ENCODE measurements at places on chromosomes 11 and 22. TPM values are rescaled to one million over a fixed set of nuclear protein-coding genes. Genes with fewer than 3 reads are reported as not detected.

- no peak for DNase-seq
These were observed 6.0 kb downstream of the DENND6B start for GRCh38 chr22:50320671-50321325.

The SLC1A2 gene
- not detected for total RNA-seq

GRCh38 chr11:75668451-75669297, at the start of gene MAP6:
Gene MAP6 (minus strand): TSS chr11:75669038. CDS start chr11:75668369, 669 bp downstream.
- peak; percentile 21 for DNase-seq

DNA sequence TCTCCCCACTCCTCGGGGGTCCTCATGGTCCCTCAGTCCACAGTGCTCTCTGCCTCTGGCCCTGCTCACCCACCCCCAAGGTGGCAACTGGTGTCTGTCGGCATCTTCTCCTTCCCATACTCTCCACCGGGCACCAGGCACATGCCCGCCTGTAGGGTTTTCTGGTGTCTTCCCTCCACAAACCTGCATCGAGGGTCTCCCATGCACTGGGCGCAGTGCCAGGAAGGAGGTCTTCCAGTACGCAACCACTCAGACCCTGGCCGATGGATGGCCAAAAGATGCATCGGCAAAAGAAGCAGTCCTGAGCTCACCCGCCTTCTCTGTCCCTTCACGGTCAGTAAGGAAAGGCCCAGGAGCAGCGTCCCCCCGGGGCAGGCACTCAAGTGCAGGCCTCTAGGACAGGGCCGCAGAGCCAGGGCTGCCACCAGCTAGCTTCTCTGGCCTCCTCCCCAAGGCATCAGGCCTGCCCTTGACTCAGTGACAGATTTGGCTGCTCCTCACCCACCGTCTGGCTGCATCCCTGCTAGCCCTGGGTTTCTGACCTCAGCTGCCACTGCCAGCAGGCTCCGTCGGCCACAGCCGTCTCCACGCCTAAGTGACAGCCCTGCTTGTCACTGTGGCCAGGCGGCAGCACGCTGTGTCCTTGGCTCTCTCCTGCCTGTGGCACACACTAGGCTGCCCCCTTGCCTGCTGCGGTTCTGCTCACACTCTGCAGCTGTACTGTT, 32.1 kb upstream of the IGSF9B start:
- no peak for DNase-seq

- DNase-seq, result no peak
These were observed 44.4 kb upstream of the CARD18 start for GRCh38 chr11:105183987-105184386.

The TTLL1 gene
- 11.2 TPM for total RNA-seq

The CLCF1 gene
- total RNA-seq, result 5.8 TPM

The LRRC32 gene
- total RNA-seq, result 117 TPM

DNA sequence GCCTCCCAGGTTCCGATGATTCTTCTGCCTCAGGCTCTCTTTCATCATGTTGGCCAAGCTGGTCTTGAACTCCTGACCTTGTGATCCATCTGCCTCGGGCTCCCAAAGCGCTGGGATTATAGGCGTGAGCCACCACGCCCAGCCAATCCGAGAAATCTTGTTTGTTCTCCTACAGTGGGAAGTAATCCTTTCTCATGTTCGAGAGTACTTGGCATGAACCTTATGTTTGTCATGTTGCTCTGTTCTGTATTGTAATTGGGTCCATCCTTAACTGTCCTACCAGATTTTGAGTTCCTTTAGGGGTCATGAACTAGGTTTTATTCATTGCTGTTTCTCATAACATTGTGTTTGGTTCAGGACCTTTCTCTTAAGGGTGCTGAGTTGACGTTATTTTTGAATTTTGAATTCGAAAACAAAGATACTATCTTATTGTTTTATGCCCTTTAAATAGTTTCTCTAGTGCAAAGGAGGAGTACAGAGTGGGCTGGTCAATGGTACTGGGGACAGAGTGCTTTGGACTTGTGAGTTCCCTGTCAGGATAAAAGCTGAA, 113.4 kb upstream of the RRM1 start:
- DNase-seq, result no peak

GRCh38 chr11:72783144-72783905, 10.5 kb downstream of the STARD10 start:
- DNase-seq, result no peak
